ENCODE measurements at places on chromosomes 5 and 9. TPM values are rescaled to one million over a fixed set of nuclear protein-coding genes. Genes with fewer than 3 reads are reported as not detected.

Gene TRIP13
- total RNA-seq, result 7.5 TPM

GRCh38 chr9:86183229-86184137 is 76.0 kb downstream of the C9orf153 start:
- DNase-seq, result no peak

DNA sequence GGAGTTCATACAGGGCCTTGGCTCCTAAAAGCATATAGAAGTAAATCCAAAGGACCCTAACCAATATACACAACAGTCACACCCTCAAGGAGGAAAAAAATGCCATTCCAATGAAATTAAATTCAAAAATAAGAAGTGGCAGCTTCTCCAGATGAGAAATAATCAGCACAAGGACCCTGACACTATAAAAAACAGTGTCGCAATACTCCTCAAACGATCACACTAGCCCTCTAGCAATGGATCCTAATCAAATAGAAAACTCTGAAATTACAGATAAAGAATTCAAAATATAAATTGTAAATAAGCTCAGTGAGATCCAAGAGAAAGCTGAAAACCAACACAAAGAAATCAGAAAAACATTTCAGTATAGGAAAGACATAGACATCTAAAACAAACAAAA is 33.5 kb upstream of the HTR4 start:
- DNase-seq, result no peak

DNA sequence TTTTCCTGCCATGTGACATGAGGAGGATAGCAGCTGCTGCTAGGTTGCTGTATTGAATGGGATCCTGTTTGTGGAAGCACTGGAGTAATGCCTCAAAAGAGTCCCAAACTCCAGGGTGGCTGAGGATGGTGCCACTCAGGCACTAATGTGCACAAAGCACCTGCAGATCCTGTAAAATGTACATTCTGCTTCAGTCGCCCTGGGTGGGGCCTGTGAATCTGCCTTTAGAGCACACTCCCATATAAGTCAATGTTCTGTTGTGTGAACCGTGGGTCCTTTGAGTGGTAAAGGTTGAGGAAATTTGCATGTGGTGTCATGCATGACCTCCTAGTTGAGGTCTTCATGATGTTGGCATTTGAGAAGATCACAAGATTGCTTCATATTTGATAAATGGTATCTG is 31.6 kb upstream of the ANKRD18A start:
- DNase-seq, result no peak

- no peak for DNase-seq
These were observed 31.6 kb downstream of the RETREG1 start for GRCh38 chr5:16585041-16585667.

- no peak for DNase-seq
These were observed 394.3 kb downstream of the GADD45G start for GRCh38 chr9:89999176-89999533.

Gene CCDC192
- total RNA-seq, result not detected

Gene PLPPR1
- 222 TPM for total RNA-seq

DNA sequence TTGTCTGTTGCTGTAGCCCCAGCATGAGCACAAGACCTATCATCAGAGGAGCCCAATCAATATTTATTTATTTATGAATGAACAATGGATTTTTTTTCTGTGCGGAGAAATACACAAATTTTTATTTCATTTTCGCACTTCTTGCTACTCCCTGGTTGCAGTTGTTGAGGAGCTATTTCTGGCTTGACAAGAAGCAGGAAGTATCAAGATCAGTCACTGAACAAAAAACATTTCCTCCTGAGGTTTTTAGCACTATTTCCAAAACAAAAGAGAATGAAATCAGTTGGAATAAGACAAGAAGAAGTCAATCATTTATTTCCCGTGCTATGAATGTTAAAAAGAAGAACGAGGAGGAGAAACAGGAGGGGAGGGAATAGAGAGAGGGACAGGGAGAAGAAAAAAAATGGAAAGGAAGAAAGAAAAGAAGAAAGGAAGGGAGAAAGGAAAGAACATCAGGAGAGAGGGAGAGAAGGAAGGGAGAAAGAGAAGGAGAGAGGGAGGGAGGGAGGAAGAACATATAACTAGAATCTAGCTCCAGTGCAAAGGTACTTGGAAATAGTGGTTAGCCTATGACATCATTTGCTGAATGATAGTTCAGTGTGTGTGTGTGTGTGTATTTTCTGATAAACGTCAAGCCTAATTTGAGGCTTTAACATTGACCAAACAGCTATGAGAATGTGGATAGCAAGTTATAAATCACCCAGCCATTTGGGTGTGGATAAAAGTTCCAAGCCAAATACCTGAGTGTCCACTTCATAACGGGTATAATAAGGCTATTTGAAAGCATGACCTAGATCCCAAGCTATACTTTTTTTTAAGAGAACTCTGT is 586.0 kb downstream of the EBF1 start:
- no peak for DNase-seq
